Activated CD4-positive, alpha-beta T cell treated with anti-CD3 and anti-CD28 coated beads for 48 hours (primary cell): ENCODE measurements at places on chromosomes 5 and 9.

GRCh38 chr5:68680366-68680765 lies 413.4 kb upstream of the SLC30A5 start:
- no peak for DNase-seq

GRCh38 chr5:24555229-24555628 lies 89.5 kb downstream of the CDH10 start:
- no peak for DNase-seq

DNA sequence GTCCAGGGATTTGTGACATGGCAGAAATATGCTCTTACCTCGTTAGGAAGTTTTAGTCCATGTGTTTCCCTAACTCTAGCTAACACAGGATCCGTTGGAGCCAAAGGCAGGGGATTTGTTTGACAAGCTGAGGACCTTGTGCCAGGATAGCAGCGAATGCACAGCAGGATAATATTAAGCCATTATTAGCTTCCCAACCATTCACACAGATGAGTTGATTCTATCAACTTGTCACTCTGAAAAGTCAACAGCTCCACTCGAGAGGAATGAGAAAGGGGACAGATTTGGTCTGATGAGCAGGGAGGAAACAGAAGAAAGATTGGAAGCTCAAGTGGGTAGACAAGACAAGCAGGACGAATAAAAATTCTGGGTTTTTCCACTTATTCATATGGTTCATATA lies 106.2 kb downstream of the FSTL4 start:
- DNase-seq, result no peak

- no peak for DNase-seq
Measured at GRCh38 chr9:130159057-130159456, 13.1 kb upstream of the NCS1 start.

GRCh38 chr5:159319832-159320231 lies 10.5 kb downstream of the IL12B start:
- no peak for DNase-seq

- DNase-seq, result no peak
Measured at GRCh38 chr5:103375350-103375749, 116.8 kb downstream of the MACIR start.

DNA sequence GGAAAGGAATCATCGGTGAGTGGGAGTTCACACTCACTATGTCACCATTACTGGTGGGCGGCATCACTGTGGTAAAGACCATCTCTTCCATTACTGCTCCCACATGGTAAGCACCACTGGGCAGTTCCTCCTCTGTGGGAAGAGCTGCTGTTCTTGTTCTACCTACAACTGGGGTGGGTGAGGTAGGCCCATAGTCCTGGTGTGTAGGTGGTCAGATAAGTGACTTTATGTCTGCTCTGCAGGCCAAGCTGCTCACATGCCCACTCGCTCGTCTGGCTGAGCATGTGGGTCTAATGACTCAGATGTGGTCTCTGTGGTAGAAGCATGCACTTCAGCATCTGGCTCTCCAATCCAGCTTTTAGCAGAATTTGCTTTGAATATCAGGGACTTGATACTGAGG lies 82.9 kb downstream of the TMEM215 start:
- peak; percentile 10 for DNase-seq

- no peak for DNase-seq
Measured at GRCh38 chr5:141338538-141339306, at the start of gene PCDHGA2. PCDHGA2 (plus strand) TSS chr5:141338760.

DNA sequence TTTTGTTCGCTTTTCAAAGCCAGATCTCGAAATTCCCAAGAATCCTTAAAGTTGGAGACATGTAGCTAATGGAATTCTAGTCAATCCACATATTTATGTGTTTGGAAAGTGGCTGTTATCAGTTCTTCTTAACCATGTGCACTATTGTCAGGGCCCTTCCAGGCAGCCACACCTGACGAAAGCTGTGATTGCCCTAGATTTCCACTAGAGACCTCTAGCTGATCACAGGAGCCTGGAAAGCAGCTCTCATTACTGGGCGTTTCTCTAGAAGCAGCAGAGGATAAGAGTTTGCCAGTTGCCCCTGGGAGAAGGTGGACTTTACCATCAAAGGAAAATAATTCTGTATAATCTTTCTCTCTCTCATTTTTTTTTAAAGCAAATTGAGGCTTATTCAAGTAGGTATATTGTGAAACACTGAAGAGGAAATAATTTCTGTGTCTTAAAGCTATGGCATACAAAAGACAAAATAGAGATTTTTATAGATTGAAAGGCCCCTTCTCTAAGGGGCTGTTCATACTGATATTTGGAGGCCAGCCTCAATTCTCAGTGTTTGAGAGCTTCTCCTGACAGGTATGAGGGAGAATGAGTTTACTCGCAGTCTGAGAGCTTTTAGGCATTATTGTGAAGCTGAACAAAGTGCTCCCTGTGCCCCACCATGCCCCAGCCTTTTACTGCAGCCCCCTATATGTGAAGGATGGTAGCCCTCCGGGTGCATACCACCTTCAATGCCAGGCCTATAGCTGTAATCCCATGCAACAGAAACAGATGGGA lies 405.4 kb upstream of the ACTBL2 start:
- DNase-seq, result peak; percentile 8

DNA sequence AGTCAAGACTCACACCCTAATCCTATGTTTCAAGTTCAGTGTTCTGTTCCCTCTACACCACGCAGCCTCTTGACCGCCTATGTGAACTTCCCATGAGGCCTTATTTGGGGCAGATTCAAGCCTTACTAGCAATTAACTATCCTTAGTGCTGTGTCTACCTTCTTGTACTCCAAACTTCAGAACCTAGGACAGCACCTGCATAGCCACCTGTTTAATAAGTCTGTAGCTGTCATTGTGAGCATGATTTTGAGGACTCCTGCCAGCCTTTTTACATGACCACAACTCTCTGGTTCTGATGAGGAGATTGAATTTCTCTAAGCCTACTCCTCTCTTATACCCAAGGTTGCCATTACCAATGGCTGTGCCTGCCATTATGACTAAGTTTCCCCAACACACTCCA lies 50.8 kb upstream of the PCSK1 start:
- DNase-seq, result no peak

- no peak for DNase-seq
Measured at GRCh38 chr5:109803854-109804253, 114.1 kb downstream of the MAN2A1 start.

- no peak for DNase-seq
Measured at GRCh38 chr9:70049236-70049635, 5.6 kb downstream of the MAMDC2 start.

GRCh38 chr5:167949435-167949834 lies 342.0 kb upstream of the WWC1 start:
- no peak for DNase-seq

DNA sequence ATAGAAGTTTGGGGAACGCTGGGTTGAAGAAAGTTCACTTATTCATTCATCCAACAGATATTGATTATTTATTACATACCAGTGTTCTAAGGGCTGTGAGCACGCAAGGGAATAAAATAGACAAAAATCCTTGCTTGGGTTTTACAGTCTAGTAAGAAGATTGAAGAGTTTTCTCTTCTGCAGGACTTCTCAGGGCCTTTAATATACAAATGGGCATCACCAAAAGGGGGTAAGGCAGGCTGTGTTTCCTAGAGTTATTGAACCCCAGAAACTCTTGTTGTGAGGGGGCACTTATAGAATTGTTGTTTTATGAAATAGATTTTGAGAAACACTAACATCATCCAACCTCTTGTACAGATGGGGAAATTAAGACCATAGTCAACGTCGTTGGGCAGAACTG lies 198.5 kb upstream of the ZNF618 start:
- no peak for DNase-seq

GRCh38 chr5:149317281-149318048 lies 27.8 kb upstream of the GRPEL2 start:
- DNase-seq, result peak; percentile 33

DNA sequence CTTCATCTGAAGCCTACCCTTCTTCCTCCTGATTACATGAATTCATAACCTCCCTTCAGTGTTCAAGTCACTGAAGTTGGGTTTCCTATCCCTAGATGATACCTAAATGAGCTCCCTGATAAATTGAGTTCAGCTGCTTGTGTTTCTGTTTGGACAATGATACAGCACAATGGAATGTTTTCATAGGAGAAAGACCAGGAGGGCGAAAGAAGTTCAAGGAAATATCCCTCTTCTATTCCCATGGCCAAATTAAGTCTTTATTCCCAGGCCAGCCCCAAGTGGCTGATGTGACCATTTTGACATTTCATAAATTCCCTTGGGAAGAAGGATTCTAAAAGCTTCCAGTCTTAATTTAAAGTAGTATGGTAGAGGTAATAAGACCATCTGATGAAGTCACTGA lies 555.8 kb upstream of the CLINT1 start:
- DNase-seq, result no peak

DNA sequence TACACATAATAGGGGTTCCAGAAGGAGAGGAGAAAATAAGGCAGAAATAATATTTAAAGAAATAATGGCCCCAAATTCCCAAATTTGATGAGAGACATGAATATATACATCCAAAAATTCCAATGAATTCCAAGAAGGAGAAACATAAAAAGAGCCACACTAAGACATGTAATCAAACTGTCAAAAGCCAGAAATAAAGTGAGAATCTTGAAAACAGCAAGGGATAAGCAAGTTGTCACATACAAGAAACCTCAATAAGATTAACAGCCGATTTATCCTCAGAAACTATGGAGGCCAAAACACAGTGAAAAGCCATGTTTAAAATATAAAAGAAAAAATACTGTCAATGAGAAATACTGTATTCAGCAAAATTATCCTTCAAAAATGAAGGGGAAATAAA lies 14.5 kb downstream of the CATSPER3 start:
- no peak for DNase-seq

GRCh38 chr5:157203417-157203816 lies 22.8 kb downstream of the ITK start:
- DNase-seq, result no peak

DNA sequence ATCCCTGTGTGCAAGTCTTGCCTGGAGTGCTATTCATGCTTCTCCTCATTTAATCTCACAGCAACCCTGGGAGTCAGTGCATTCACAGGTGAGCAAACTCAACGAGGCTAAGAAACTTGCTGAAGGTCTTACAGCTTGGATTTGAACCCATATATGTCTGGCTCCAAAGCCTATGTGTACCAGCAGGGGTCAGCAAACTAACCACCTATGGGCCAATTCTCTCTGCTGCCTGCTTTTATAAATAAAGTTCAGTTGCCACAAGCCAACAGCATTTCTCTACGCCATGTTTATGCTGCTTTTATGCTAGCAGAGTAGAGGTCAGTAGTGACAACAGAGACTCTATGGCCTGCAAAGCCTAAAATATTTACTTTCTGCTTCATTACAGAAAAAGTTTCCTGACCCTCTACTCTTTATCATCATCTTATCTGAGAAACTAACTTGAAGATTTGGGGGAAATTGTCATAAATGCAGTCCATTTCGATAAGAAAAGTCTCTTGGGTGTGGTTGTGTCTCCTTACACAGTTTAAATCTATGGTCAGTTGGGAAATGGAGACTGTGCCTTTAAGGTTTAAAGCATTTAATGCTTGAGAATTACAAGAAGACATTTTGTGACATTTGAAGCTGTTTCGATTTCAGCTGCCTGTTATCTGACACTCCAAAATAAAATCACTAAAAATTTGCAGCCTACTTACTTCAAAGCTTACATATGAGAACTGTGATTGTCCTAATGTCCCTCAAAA lies 137.7 kb downstream of the PRELID2 start:
- peak; percentile 15 for DNase-seq

- DNase-seq, result no peak
Measured at GRCh38 chr5:63553073-63553472, 409.2 kb downstream of the HTR1A start.

DNA sequence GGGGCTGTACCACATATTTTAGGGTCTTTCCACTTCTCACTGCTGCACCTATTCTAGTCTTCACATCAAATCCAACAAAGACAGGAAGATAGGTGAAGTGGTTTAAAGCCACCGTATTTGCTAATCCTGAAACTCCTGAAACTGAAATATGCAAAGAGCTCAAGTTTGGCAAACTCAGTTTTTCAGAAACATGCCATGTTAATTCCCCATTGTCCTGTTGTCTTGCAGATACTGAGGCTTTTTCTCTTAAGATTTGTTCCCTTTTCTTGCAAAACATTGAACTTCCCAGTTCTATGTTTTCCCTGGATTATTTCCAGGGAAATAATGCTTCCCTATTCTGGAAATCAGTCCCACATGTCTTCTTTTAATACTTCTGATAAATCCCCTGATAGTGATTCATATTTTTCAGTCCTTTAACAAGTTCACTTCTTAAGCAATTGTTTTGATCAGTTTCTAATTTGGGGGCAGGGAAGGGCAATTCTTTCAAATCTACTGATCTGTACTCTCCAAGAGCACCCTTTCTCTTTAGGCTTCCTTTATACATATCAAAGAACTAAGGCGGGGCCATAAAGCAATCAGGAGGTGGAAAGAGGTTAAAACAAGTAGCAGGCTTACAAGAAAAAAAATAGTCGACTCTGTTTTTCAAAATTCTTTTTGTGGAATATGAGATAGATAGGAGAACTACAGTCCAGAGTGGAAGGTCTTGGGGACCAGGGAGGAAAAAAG lies 648.5 kb downstream of the BNC2 start:
- DNase-seq, result no peak

DNA sequence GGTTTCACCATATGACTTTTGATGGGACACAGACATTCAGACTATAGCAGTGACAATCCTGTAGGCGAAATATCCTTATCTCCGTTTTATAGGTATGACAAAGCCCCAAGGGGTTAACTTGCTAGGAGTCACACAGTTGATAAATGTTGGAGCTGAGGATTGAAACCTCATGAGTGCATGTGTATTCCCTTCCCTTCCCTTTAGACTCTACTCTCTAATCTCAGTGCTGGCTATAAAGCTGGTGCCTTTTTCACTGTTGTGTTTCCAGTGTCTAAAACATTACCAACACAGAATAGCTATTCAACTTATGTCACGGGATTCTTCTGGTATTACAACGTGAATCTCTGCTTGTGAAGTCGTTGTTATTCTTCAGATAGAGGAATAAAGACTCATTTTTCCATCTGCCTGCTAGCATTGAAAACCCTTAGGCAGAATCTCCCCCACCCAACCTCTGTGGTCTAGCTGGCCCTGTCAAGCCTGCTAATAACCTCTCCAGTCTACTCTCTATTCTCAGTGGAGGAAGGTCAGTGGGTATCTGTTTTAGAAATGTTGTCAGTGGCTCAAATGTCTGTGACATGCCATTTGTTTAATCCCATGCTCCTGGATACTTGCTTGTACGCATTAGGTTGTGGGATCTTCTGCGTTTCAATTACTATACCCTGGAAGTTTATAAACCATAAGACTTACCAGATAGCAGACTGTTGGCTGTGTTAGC lies 121.2 kb downstream of the TLE4 start:
- DNase-seq, result no peak
